ENCODE measurements at places on chromosomes 4 and X. TPM values are rescaled to one million over a fixed set of nuclear protein-coding genes. Genes with fewer than 3 reads are reported as not detected.

TMPRSS11D gene
- not detected for total RNA-seq

DNA sequence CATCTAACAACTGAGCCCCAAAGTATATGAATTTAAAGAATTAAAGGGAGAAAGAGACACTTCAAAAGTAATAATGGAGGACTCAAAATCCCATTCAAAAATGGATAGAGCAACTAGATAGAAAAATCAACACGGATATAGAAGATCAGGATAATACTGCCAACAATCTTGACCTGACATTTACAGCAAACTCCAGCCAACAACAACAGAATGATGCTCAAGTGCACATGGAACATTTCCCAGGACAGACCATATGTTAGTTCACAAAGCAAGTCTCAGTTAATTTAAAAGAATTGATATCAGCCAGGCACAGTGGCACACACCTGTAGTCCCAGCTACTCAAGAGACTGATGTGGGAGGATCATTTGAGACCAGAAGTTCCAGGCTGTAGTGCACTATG is 72.0 kb upstream of the SMARCAD1 start:
- no peak for DNase-seq

GRCh38 chr4:172725581-172725980 is 443.0 kb upstream of the GALNT7 start:
- no peak for DNase-seq

DNA sequence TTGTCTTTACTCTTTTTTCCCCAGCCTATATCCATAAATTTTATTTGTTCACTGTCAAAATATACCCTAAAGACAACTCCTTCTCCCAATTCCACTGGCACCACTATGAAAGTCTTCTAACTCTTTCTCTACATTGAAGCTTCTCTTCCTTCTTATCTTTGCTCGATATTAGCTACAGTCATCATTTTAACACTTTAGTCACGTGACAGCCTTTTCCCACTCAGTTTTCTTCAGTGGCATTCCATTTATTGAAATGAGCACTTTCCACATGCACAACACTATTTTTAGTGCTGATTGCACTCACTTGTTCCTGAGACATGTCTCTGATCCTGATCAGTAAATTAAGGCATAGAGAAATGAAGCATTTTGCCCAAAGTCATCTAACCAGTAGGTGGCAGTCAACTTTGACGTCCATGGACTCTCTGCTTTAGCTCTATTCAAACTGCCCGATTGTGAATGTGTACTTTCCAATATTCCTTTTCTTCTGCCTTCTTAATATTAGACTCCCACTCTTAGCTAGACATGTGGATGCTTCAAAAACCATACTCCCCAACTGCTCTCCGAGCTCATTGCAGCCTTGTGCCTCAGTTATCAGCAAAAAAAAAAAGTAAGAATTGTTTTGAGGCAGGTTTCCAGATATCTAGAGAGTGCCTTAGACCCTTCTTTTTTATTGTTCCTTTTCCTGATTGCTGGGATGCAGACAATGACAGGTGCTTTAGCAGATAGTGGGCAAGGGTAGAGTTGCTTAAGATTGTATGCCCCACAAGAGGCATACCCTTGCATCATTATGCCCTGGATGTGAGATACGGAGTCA is 394.4 kb upstream of the ADGRL3 start:
- DNase-seq = no peak

GRCh38 chr4:122766950-122767349 is 34.4 kb downstream of the BBS12 start:
- no peak for DNase-seq

DNA sequence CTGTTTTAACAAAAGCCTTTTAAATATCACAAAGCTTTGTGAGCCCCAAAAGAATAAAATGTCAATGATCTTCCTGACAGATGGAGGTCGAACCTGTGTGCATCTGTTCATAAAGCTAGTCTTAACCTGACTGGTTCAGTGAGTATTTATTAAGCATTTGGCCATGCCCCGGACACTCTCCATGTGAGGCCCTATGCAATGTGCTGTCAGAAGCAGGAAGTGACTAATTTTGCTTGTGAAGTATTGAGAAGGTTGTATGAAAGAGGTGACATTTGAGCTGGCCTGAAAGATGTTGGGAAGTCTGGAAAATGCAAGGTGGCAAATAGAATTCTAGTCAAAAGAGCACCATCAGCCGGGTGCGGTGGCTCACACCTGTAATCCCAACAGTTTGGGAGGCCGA is 171.4 kb downstream of the MSL3 start:
- DNase-seq = no peak

DNA sequence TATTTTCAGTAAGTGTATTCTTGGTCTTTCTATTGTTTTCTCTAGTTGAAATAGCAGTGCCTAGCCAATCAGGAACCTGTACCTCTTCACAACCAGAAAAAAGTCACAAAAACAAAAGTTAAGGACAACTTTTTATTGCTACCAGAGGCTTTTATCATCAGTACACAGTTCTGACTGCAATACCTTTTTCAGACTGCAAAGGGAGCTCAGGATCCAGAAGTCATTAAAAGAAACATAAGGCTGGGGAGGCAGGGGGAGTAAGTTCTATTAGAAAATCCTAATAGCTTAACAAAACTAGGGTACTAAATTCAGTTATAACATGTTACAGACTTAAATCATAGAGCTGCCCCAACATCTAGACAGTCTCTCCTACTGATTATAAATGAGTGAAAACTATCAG is 28.8 kb downstream of the CCNI start:
- DNase-seq = no peak

DNA sequence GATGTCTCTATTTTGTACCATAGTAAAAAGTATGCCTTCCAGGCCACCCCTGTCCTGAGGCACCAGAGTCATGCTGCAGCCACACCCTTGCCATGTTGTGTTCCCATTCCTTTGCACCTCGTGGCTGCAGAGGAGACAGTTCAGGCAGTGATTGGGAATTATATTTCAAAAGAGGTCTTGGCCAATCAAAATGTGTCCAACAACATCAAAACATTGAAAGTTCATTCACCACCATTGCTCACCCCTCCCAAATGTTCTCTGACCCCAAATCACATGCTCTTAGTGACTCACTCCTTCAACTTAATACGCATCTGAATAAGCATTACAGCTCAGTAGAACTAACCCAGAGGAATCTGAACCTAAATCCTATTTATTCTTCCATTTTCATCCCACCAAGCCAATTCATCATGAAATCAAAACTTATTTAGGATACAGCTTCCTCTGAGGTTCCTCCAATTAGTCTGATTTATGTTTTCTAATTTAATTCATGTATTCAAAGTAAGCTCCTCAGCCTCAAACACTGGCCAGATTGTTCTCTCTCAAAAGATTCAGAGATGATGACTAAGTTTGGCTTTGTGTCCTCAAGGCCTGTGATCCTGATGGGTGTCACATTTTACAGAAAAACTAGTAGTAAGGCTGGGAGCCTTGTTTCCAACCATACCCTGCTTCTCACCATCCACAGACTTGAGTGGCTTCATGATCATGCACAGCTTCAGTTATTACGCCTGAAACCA is 323.2 kb upstream of the INTU start:
- DNase-seq = no peak
